NCI-H774 (cell line): ENCODE measurements at places on chromosomes 6 and 20.
A peak's percentile ranks its signal among the peaks of the same experiment; 100 is the strongest.

GRCh38 chr20:5216663-5217062 lies 89.9 kb downstream of the CDS2 start:
- no peak for DNase-seq

DNA sequence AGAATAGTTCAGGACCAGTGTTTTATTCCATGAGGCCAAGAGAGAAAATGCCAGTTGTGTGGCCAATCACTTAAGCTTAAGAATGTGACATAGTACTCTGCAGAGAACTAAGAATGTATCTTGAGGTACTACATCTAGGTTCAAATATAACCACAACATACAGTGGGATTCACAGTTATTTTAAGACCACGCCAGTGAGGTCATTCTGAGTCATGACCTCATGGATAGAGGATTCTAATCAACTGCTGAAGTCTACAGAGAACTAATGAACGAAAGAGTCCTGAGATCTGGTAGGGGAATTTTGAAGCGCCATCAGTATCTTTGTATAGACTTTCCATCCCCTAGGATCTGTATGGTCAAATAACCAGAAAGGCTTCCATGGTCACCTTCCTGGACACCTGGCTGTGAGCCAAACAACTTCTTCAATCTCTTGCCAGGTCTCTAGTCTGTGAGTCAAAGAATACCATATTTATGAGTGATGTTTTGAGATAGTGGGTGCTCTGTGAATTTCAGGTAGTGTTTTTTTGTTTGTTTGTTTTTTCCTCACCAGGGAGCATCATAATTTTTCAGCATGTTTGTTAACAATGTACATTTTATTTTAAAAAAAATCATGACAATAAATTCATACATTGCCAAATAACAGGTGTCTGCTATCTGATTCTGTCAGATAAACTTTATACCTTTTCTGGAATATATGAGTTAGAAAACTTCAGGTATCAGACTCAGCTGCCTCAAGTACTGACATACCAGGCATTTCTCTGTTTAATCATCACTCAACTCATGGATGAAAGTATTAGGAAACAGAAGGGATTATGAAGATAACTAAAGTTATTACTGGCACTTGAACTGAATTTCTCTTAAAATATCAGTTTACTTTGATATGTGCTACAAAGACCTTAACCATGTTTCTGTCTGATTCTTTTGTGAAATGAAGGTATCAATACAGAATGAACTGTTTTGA lies 217.9 kb downstream of the PLCB4 start:
- no peak for DNase-seq

DNA sequence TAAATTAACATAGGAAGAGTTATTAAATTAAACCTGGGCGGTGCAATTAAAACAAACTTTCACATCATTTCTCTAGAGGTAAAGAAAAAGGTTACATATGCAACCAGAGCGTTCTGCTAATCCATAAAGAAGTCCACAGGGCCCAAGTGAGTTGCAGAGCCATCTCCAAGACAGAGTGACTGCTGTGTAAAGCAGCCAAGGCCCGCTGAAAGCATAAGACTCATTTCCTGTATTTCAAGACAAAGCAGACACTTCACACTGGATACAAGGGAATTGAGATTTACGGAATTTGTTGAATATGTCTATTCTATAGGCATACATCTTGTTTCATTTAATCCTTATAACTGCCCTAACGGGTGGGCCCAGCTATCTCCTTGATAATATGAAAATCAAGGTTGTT lies 422.8 kb downstream of the CBLN4 start:
- DNase-seq: no peak

DNA sequence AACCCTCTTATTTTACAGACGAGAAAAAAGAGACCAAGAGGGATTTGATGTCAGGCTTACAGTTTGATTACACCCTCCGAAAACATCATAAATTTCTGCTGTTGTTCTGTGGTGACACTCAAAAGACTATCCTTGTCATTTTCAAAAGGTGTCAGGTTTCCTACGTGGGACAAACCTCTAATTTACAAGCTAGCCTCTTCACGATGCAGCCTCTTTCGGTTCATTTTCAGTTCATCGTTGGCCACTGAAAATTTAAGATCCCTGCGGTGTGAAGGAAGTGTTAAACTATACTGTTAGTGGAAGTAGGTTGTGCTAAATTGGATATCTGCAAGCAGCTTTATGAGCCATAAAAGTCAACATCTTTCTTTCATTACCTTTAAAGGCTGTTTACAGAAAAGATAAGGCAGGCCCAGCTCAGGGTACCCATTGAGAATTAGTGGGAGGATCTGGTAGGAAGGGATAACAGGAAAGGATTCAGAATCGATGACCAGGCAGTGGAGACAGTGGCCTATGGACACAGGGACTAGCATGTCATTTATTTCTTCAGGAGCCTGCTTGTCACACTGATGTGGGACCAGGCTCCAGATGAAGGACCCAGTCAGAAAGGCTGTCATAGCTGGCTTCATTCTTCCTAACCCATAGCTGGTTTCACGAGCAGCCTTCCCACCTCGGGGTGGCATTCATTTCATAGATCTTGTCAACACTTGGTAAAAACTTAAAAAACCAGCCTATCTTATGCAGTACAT lies 329.1 kb upstream of the SOX4 start:
- peak; percentile 23 for DNase-seq

DNA sequence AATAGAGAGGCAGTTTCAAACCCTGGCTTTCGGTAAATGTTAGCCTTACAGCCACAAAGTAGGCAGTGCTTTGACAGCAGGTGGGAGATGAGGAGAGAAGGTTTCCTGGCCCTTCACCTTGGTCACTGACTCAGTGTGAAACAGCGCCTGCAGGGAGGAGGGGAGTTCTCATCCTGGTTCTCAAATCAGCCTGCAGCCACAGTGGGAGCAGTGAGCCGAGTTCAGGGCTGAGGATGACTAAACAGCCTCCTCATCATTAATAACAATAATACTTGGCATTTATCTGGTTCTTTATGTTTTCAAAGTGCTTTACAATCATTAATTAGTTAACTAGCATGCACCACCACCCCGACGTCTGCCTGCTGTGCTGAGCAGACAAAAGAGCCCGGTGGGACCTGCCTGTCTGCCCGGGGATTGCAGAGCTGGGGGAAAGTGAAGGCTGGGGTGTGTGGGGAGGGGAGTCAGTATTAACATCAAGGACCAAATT lies 59.6 kb downstream of the PRDM1 start:
- no peak for DNase-seq

- DNase-seq: no peak
Measured at GRCh38 chr20:53050338-53050737, 78.2 kb downstream of the TSHZ2 start.

GRCh38 chr6:39812853-39813533 lies 20.8 kb downstream of the DAAM2 start:
- DNase-seq: no peak

DNA sequence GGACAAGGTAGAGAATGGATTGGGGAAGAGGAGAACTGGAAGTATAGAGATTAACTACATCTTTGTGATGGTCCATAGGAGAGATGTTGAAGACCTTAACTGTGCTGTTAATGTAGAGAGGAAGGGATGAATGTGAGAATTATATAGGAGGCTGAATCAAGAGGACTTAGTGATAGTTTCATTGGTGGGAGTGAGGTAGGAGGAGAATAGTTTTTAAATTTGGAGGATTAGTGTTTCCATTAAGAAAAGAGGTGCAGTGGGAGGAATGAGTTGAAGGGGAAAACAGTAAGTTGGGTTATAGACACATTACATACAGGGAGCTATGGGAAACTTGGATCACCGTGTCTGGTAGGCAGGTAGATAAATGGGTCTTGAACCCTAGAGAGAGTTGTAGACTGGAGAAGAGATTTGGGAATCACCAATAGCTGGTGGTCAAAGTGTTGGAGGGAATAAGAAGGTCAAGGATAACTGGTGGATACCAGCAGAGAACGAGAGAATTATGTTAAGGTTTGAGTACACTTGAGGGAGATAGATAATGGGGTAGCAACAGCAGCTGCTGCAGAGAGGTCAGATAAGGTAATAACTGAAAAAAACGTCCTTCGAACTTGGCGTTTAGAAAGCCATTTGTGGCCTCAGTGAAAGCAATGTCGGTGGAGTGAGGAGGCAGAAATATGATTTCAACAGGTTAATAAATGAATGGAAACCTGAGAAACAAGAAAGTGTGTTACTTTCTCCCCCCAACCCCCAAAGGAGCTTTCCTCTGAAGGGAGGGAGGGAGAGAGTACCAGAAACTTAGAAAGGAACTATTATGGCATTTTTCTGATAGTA lies 3.1 kb downstream of the C6orf89 start:
- peak; percentile 44 for DNase-seq

GRCh38 chr6:18023891-18024290 lies 36.5 kb upstream of the KIF13A start:
- DNase-seq: no peak

GRCh38 chr20:63293456-63293855 lies 470 bp downstream of the COL20A1 start:
- no peak for DNase-seq

- DNase-seq: no peak
Measured at GRCh38 chr6:2033544-2033943, 211.9 kb downstream of the GMDS start.

- DNase-seq: no peak
Measured at GRCh38 chr20:34987288-34988190, 31.9 kb downstream of the MYH7B start.

- DNase-seq: no peak
Measured at GRCh38 chr6:159168536-159169192, 536 bp upstream of the FNDC1 start.

DNA sequence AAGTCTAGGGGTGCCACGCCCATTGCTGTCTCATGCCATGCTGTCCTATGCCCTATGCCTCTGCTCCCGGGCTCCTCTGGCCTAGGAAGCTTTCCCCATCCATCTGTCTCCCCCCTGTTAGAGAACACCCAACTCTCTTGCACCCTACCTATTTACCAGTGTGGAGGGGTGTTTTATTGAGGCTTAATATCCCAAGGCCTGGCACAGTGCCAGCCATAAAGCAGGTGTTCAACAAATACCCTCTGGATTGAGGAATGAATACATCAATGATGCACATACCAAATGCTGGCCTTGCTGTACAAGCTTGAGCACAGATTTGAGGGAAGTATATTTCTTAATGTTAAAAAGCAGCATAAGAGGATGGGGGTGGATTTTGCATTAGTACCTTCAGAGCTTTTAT lies 38.3 kb downstream of the METTL24 start:
- no peak for DNase-seq

- DNase-seq: no peak
Measured at GRCh38 chr20:42553374-42553773, 636.3 kb downstream of the PTPRT start.

DNA sequence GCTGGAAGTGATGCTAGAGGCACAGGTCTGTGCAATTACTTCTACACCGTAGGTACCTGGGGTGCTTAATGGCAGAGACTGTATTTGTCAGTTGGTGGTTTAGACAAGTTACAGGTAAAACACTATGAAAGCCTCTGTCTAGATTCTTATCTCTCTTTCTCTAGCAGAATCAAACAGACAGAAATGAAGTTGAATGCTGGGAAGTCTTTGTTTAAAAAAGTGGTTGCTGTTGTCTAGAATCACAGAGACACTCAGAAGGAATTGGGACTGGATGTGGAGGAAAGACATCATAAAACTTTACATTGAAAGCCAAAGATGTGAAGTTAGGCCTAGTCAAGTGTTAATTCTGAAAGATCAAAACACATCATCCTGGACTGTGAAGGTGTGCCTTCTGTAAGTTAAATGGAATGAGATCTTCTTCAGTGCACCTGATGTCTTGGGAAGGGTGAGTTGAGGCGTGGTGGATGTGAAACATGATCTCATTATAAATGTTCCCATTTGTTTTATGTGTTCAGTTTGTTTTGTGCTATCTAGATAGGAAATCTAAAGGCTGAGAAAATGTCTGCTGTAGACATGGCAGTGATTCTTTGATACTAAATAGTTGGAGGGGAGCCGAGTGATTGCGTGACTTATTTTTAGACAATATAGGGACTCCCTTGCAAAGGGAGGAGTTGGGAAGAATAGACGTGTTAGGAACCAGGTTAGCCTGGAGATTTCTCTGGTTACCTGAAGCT lies 290.2 kb downstream of the SOX4 start:
- no peak for DNase-seq

- DNase-seq: no peak
Measured at GRCh38 chr20:7210910-7211309, 443.4 kb downstream of the BMP2 start.

DNA sequence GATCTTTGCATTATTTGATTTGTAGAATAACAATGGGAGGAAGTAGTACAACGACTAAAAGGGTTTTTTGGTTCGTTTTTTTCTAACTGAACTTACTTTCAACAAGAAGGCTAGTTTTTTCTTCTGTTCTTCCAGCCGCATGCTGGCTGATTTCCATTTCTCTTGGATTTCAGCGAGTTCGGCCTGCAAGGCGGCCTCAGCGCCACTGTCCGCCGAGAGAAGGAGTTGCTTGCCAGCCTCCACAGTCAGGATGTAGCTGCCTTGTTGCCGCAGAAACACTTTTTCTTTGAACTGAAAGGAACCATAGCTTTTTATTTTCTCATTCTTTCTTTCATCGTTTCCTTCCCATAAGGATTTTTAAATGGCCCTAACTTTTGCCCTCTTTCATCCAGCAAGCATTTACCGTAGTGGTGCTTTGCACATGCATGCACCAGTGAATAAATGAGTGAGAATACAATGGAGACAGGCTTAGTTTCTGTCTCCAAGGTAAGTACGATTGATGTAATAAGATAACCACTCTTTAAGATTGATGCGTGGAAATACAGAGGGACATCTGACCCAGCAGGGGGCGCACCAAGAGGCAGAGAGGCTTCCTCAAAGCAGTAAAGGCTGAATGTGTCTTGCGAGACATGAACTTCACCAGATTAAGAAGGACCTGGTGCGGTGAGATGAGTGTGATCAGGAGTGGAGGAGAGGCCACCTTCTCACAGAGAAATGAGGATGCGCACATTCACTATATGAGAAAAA lies 398.8 kb downstream of the ESR1 start:
- no peak for DNase-seq

GRCh38 chr6:107567643-107568042 lies 77.7 kb downstream of the SOBP start:
- DNase-seq: no peak

GRCh38 chr6:168181316-168181715 lies 102.3 kb upstream of the FRMD1 start:
- DNase-seq: no peak

DNA sequence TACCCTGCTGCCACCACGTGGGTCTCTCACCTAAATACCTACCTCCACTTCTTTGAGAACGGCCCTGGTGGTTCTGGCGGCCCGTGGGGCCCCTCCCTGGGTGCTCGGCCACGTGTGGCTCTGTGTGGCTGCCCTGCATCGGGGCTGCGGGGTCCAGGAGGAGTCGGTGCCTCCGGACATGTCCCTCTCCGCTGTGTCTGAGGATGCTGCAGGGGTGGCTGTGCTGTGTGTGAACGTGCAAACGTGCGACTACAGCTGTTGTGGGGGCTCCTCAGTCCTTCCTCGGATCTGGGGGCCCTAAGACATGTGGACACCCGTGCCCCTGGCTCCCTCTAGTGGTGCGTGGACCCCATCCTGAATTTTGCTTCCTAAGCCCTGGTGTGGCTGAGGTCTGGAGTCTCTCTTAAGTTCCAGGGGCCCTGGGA lies 691.8 kb downstream of the QKI start:
- no peak for DNase-seq

- no peak for DNase-seq
Measured at GRCh38 chr20:39799366-39799965, 837.3 kb downstream of the DHX35 start.
